ENCODE measurements at places on chromosomes 16 and 17.
A peak's percentile ranks its signal among the peaks of the same experiment; 100 is the strongest.

- peak; percentile 98 for DNase-seq
Observed at GRCh38 chr16:31052114-31052513, 18.8 kb downstream of the STX4 start.

DNA sequence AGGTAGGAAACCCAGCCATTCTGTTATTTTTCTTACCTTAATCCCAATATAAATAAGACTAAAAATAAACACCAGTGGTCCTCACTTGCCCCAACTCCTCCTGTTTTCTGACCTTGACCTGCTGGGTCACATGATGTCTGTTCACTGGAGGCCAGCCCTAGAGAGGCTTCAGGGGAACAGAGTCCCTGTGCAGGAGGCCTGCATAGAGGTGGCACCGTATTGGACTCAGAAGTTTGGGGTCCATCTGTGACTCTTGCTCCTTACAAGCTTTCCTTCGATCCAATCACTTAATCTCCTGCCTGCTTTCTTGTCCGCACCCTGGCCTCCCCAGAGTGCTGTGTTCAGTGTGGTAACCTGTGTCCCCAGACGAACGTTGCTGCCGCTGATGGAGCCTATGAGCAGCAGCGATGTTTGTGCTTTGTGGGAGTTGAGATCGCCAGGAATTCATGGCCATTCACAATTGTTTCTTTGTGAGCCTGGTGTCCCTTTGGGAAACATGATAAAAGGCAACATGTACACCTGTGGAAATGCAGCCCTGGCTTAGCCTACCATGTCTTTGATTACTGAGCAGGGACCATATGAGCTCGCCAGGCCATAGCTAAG lies 4.7 kb downstream of the IGSF6 start:
- no peak for DNase-seq

DNA sequence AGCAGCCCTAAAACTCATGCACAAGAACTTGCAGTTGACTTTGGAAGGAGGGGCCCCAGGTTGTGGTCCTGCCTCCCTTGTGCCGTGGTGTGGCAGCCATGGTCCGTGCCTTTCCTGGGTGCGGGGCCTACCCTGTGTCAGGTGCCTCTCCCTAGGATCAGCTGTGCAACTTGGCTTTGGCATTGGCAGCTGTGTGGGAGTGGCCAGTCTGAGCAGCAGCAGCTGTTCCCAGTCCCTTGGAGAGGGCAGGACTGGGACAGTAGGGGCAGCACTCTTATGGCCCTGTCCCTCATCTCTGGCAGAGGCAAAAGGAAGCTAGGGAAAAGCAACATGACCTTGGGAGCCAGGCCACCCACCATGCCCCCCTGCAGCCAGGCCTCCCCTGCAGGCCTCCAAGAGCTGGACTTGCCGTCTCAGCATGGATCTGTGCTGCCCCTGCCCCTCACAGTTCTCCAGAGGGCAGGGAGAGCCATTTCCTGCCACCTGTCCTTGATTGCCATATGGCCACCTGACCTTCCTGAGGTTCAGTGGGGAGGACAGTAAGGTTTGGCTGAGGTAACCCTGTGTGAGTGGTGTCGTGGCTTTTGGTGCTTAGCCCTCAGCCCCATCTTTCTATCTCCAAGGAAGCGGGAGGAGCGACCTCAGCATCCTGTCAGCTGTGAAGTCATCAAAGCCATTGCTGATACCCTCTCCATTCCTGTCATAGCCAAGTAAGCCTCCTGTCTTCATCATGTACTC lies 15.5 kb upstream of the NFATC3 start:
- DNase-seq, result no peak

GRCh38 chr17:75380315-75380714 lies 25.2 kb downstream of the GRB2 start:
- no peak for DNase-seq

DNA sequence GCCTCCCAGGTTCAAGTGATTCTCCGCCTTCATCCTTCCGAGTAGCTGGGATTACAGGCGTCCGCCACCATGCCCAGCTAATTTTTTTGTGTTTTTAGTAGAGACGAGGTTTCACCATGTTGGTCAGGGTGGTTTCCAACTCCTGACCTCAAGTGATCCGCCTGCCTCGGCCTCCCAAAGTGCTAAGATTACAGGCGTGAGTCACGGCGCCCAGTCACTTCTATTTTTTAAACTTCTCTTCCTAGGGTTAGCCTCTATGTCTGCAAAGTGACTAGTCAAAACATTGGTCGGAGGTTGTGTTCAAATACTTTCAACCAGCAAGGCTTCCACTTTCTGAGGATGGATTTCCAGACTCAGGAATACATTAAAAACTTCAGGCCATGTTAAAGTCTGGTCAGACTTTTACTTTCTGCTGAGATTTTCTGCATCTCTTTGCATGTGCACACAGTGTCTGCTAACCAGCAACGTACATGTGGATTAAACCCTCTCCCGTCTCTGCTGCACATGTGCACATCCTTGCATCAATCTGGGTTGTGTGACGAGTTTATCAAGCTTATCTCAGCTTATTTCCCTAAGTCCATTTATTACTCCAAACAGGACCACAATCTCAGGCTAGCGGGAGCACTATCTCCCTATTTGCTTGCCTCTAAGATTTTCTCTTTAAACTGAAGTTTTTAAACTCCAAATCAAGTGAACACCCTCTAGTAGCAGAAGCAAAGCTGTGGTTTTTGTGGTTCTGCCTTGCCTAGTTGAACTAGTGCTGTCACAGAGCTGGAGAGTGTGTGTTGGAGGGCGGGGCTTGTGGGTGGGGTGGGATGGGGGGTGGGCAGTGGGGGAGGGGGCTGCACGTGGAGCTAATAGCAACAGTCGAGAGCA lies 525.2 kb upstream of the GOT2 start:
- DNase-seq, result no peak

DNA sequence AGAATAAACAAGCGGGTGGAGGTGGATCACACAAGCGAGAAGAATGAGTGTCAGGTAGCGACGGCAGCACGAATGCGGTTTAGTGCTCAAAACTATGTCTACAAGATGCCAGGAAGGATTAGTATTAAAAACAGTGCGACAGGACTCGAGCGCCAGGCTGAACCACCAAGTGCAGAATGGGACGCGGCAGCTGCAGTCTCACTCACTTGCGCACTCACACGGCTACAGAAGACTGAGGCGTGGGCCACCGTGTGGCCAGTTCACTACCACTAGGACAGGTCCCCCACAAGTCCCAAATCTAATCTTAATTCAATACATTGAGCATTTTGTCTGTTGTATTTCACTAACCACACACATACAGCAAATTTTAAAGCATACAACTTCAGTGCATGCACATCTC lies 35.7 kb upstream of the TRAP1 start:
- DNase-seq, result no peak

DNA sequence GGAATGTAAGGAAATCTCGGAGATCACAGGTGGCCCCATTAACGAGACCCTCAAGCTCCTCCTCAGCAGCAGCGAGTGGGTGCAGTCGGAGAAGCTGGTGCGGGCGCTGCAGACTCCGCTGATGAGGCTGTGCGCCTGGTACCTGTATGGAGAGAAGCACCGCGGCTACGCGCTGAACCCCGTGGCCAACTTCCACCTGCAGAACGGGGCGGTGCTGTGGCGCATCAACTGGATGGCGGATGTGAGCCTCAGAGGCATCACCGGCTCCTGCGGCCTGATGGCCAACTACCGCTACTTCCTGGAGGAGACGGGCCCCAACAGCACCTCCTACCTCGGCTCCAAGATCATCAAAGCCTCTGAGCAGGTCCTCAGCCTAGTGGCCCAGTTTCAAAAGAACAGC lies 16.2 kb downstream of the MLYCD start:
- no peak for DNase-seq

- no peak for DNase-seq
Observed at GRCh38 chr16:47247690-47248089, 103.9 kb upstream of the NETO2 start.

- DNase-seq, result no peak
Observed at GRCh38 chr17:77438241-77439188, 297.7 kb downstream of the SEC14L1 start.

DNA sequence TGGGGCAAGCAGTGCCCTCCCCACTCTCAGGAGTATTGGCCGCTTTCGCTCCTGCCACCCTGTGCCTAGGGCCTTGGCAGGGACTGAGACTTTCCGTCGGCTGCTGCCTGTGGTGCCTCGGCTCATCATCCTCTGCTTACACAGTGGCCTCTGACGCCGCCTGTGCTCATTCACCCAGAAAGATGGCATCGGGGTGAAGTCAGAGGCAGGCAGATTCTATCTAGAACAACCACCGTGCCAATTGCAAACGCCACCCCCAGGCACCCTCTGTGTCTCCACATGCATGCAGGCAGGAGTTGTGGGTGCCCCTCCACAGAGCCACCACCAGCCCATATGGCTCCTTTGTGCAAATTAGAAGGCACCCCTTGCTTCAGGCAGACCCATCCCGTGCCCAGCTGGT lies 154.2 kb upstream of the GSE1 start:
- no peak for DNase-seq

DNA sequence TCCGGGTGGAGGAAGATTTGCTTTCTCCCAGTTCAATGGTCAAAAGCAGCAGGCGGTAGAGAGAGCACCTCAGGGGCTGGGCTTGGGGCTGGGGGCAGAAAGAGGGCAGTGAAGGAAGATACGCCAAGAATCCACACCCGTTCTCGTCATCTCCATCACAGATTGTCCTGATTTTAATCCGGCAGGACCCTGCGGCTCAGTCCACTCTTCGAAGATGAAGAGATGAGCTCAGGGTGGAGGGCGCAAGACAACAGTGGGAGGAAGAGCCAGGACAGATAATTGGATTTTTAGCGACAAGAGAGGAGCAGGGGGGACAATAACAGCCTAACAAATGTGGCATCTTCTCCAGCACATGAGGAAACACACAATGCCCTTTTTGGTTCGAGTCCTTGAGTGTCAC lies 165.9 kb downstream of the SDK2 start:
- DNase-seq, result no peak

- DNase-seq, result no peak
Observed at GRCh38 chr17:68293490-68294195, 2.3 kb downstream of the ARSG start.

DNA sequence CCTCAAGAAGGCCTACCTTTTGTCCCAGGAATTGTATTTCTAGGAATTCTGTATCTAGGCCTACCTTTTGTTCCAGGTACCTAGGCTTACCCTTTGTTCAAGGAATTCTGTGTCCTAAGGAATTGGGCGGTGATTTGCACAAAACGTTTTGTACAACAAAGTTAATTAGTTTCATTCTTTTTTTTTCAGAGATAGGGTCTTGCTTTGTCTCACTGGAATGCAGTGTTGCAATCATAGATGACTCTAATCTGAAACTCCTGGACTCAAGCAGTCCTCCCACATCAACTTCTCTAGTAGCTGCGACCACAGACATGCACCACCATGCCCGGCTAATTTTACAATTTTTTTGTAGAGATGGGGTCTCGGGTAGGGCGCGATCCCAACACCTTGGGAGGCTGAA lies 7.0 kb downstream of the CDR2L start:
- peak; percentile 74 for DNase-seq

GRCh38 chr17:38584350-38584925 lies 21.3 kb downstream of the SRCIN1 start:
- peak; percentile 34 for DNase-seq

DNA sequence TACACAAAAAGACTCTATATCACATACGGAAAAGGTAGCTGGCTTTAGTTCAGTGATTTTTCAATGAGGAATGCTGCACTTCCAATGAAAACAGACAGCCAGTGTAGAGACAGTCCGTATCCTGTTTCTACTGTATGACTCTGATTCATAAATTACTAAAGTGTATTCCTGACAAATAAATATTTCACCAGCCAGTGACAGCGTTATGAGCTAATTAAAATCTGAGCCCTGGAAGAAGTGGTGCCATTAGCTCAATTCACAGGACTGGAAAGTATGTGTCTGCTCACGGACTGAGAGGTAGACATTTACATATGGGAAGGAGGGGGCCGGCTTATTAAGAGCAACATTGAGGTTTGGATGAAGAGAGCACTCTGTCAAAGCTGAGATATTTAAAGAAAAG lies 207.9 kb upstream of the RBFOX1 start:
- DNase-seq, result no peak

DNA sequence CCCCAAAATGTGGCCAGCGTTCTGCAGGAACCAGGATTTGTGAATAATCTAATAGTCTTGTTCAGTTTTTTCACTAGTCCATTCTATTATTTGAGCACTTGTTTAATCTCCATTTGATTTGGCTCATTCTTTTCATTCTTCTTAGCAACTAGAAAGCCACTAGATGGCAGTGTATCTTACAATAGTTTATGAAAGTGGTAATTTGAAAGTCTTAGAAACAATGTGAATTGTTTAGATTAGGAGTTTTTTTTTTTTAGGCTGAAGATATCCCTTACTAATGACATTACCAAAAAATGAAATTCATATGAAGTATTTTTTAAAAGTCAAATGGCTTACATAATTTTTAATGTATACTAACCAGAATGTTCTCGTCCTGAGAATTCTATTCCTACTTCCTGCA lies 6.7 kb downstream of the ERI2 start:
- DNase-seq, result peak; percentile 42

DNA sequence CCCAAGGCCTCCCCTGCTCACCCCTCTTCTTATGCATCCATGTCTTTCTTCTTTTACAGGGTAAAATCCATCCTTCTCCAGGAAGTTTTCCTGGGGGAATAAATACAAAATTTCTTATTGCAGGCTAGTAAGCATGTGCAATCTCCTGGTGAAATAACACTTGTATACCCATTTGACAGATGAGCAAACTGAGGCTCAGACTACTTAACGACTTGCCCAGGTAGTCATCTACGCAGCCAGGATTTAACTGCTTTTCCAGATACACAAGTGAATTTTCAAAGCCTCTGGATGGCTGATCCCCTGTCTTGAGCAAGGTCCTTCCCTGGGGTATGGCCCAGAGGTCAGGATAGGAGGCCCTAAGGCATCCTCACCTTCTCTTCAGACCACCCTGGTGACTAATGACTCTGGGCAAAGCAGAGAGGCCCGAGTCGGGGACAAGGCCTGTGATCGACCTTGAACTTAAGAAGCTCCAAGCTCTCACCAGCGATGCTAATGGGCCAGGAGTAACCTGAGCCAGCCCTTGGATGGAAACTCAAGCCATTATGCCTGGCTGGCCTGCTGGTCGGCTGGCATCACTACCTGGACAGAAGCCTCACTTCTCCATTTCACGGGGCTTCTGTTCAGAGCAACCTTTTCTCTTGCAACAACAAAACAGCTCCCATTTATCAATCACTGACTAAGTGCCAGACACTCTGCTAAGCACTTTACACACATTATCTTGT lies 33.1 kb downstream of the ZNF423 start:
- no peak for DNase-seq

GRCh38 chr17:39666231-39666600 lies 1.1 kb downstream of the TCAP start:
- no peak for DNase-seq

DNA sequence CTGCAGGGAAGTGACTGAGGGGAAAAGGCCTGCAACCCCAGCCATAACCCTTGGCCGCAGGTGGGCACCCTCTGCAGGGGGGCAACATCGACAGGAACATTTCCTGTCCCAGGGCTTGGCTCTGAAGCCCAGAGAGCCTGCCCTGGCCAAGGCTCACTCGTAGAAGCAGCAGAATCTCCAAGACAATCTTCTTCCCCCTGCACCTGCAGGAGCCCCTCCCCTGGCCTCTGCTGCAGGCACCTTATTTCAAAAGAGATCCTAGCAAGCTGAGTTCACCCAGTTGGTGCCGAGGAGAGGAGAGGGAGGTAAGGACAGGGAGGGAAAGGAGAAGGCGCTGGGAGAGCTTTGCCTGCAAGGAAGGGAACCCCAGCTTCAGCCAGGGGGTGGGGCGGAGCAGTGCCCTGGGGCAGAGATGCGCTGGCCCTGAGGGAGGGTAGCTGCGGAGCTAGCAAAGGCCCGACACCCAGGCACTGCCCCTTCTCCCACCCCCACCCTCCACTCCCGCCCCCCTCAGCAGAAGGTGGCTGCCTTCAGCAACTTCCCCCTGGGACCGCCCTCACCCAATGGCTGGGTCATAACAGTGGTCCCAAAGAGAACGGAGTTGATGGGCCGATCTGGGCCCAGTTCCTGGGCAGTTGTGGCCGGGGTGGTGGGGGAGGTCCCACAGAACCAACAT lies 104.3 kb upstream of the TNRC6C start:
- DNase-seq, result no peak
